ENCODE measurements at places on chromosomes 3 and 15.

GRCh38 chr3:1288805-1289494 lies 196.1 kb downstream of the CNTN6 start:
- DNase-seq = no peak

- no peak for DNase-seq
Measured at GRCh38 chr3:33360136-33360825, 79.9 kb downstream of the UBP1 start.

DNA sequence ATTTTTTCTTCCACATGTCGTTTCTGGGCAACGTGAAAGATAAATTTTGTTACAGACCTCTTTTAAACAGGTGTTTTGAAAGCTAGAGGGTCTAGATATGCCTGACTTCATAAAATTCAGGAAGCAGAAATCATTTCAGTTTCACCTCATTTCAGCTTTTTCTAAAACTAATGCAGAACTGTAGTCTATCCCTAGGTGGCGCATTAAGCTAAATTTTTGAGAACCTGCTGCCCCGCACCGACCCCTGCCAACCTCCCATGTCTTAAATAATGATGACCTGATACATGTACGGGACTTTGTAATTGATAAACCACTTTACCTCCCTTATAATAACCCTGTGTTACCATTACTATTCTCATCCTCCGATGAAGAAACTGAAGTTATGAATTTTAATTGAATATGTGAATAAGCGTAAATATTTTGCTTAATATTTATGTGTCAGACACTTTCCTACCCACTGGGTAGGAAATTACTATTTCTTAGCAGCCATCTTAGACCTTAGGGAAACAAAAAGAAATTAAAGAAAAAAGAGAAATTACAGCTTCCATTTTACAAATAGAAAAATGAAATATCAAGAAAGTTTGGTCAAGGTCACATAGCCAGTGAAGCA lies 78.7 kb upstream of the GCNT3 start:
- no peak for DNase-seq

- DNase-seq = no peak
Measured at GRCh38 chr3:196175116-196175625, 36.0 kb downstream of the ZDHHC19 start.

GRCh38 chr3:134356411-134357040 lies 17.7 kb downstream of the AMOTL2 start:
- DNase-seq = no peak

DNA sequence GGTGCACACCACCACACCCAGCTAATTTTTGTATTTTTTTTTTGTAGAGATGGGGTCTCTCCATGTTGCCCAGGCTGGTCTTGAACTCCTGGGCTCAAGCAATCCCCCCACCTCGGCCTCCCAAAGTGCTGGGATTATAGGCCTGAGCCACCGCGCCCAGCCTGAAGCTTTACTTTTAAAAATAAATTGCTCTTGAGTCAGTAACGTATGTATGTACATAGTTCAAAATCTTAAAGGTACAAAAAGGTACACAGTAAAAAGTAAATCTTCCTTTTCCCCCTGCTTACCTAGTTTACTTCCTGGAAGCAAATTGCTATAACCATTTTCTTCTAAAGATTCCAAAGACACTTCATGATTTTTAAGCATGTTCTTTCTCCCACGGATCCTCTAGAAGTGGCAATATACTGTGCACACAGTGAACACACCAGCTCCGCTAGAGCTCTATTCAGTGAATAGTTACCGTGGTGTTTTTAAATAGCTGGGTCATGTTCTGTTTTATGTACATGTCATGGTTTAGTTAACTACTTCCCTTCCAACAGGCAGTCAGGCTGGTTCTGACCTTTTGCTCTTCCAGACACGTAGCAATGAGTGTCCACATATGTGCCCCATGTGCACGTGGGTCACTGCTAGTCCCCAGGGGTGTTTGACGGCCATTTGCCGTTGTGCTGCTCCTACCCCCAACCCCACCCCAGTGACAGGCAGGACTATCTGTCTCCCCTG lies 82.1 kb downstream of the EEFSEC start:
- no peak for DNase-seq

Measured in activated B cell treated with CpG ODN at 0.5 μM for 24 hours (primary cell).